ENCODE measurements at places on chromosomes 3 and 15. TPM values are rescaled to one million over a fixed set of nuclear protein-coding genes. Genes with fewer than 3 reads are reported as not detected.

AMIGO3 gene
- polyA plus RNA-seq: 1.5 TPM

- no peaks in the 10 kb centered on the region for H3K36me3 ChIP-seq
- H3K27ac ChIP-seq: no peak overlapping the region
- H3K4me1 ChIP-seq: no peaks in the 10 kb centered on the region
- H3K4me3 ChIP-seq: no peak overlapping the region
Measured at GRCh38 chr3:137769322-137770065, 5.4 kb downstream of the SOX14 start.

GRCh38 chr15:59111251-59111650 is 6.3 kb downstream of the CCNB2 start:
- no peaks in the 10 kb centered on the region for H3K27me3 ChIP-seq
- peaks cover 2% of the 10 kb centered on the region for H3K36me3 ChIP-seq
- no peak overlapping the region for H3K4me3 ChIP-seq
- no peak overlapping the region for H3K27ac ChIP-seq
- DNase-seq: no peak

DNA sequence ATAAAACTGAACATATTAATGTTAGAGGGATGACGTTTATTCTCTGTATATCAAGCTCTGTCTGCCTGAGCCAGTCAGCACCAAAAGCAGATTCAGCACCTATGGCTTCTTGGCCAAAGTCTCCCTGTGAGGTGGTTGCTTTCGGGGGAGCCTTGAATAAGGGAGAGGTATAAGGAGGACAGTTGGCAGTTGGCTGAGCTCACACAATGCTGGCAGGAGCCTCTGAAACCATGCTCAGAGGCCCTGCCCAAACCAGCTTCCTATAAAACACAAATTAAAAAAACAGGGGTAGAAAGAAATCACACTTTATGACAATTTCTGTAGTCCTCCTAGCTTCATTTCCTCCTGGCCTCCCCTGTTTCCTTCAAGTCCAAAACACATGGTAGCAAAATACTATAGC is 18.8 kb downstream of the ARHGEF3 start:
- DNase-seq: no peak
- peaks cover 12% of the 10 kb centered on the region for H3K4me1 ChIP-seq
- H3K4me3 ChIP-seq: no peak overlapping the region
- no peaks in the 10 kb centered on the region for H3K36me3 ChIP-seq
- peak overlapping the region; percentile 59 for H3K27ac ChIP-seq
- no peaks in the 10 kb centered on the region for H3K27me3 ChIP-seq

GRCh38 chr3:193727089-193727488 is 134.1 kb downstream of the OPA1 start:
- no peak for DNase-seq
- no peaks in the 10 kb centered on the region for H3K36me3 ChIP-seq
- H3K4me3 ChIP-seq: no peak overlapping the region

Data from IMR-90 (cell line).